ENCODE measurements at places on chromosomes 2 and 18.

- no peak for DNase-seq
These were observed 4.0 kb downstream of the CHRND start for GRCh38 chr2:232529806-232530547.

DNA sequence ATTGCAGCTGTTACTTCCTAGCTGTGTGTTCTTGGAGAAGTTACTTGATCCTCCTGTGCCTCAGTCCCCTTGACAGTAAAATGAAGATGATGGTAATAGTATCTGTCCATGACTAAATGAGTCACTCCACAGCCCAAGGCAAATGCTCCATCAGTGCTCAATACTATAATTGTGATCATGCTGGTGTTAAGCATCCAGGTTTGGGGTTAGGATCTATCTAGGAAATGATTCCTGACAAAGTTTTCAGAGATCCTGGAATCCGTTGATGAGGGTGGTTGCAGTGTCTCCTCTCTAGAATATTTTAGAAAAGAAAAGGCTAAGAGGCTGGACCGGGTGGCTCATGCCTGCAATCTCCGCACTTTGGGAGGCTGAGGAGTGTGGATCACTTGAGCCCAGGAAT is 2.7 kb upstream of the PRELID3A start:
- DNase-seq = no peak

- no peak for DNase-seq
These were observed 60.2 kb downstream of the RALBP1 start for GRCh38 chr18:9535430-9535991.

- no peak for DNase-seq
These were observed 4.0 kb downstream of the CWC22 start for GRCh38 chr2:180003073-180003472.

- no peak for DNase-seq
These were observed 69.7 kb upstream of the CTDP1 start for GRCh38 chr18:79609841-79610281.

DNA sequence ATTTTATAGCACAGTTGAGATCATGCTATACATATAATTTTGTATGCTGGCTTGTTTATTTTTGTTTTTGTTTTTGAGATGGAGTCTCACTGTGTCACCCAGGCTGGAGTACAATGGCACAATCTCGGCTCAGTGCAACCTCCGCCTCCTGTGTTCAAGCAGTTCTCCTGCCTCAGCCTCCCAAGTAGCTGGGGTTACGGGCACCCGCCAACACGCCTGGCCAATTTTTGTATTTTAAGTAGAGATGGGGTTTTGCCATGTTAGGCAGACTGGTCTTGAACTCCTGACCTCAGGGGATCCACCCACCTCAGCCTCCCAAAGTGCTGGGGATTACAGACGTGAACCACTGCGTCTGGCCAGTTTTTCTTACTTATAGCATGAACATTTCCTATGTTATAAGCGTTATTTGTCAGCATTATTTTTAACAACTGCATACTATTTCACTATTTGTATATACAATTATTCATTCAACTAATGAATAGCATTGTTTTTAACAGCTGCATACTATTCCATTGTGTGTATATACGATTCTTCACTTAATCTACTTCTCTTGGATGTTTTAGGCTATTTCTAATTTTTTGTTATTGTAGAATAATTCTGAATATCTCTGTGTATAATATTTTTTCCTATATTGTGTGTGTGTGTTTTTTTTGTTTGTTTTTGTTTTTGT is 3.5 kb downstream of the EHD3 start:
- no peak for DNase-seq

- DNase-seq = no peak
These were observed at the start of gene CRYGC for GRCh38 chr2:208129744-208130711. CRYGC (minus strand) TSS chr2:208129828; CDS start chr2:208129792, 36 bp downstream.

DNA sequence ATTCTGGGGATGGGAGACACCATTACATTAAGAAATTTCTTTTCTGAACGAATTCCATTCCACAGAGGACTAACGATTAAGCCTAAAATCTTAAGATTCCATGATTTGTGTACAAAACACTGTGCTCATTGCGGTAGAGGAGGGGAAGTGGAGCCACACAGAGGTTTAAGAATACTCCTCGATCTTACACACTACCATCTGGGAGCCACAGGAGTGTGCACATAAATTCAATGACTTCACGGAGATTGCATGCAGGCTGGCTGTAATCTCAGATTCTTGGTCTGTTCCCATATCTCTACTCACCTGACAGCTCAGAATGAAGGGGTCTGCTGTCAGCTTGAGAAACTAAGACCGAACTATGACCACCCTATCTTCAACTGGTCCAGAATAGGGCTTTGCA is 762 bp downstream of the VPS4B start:
- DNase-seq = no peak

- DNase-seq = no peak
These were observed 56.1 kb downstream of the OSBPL6 start for GRCh38 chr2:178250429-178250828.

GRCh38 chr2:26891-27290 is 19.4 kb downstream of the FAM110C start:
- DNase-seq = no peak

GRCh38 chr18:62828091-62828640 is 112.8 kb downstream of the PHLPP1 start:
- no peak for DNase-seq

DNA sequence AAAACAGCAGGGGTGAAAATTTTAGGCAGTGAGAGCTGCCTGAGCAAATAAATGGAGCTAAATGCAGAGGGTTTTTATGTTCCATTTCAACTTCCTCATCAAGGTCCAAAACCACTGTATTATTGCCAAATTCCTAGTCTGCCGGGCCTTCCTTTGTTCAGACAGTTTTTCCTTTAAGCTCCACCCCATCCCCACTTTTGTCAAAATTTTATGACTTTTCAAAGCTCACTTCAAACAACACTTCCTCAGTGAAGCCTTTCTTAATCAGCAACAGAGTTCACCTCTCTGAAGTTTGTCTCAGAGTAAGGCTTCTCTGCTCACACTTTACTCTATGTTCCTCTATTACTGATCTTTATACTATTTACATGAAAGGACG is 81.3 kb downstream of the CERKL start:
- DNase-seq = no peak

- no peak for DNase-seq
These were observed 7.3 kb upstream of the COL3A1 start for GRCh38 chr2:188966728-188967440.

DNA sequence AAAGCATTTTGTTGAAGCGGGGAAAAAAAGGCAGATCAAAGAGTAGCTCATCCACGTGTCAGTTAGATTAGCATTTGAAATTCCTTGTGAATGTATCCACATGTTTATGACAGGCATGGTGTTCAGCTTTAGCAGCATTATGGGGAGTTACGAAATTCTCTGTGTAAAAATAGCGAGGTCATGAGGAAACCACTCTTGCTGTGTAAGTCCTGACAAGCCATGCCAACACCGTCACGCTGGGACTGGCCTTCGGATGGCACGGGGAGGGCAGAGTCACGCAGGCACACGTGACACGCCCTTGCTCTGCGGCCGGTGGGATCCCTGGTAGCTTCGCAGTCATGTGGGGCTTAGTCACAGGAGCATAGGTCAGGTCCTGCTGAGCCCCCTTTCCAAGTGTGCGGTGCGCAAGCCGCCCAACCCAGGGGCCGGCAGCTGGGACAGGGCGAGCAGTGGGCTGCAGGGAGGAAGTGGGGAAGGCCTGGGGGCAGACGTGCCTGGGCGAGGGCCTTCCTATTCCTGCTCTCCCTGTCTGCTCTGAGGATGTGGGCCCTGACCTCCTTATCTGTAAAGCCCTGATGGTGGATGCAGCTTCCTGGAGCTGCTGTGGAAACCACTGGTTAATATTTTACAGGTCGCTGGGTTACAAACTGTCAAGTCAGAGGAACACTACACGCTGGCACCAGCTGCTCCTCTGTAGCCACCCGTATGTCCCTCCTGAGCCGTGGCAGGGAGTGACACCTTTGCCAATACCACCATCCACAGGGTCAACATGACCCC is 18.0 kb downstream of the MBP start:
- DNase-seq = no peak

DNA sequence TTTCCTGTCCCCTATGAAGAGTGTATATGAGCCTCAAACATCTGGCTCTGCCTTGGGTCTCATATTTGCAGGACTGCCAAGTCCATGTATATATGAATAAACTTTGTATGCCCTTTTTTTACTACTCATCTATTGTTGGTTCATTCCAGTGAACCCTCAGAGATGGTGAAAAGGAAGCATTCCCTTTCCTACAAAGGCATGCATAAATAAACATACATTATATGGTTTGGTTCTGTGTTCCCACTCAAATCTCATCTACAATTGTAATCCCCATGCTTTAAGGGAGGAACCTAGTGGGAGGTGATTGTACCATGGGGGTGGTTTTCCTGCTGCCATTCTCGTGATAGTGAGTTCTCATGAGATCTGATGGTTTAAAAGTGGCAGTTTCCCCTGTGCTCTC is 534.2 kb downstream of the SPAG16 start:
- DNase-seq = no peak

DNA sequence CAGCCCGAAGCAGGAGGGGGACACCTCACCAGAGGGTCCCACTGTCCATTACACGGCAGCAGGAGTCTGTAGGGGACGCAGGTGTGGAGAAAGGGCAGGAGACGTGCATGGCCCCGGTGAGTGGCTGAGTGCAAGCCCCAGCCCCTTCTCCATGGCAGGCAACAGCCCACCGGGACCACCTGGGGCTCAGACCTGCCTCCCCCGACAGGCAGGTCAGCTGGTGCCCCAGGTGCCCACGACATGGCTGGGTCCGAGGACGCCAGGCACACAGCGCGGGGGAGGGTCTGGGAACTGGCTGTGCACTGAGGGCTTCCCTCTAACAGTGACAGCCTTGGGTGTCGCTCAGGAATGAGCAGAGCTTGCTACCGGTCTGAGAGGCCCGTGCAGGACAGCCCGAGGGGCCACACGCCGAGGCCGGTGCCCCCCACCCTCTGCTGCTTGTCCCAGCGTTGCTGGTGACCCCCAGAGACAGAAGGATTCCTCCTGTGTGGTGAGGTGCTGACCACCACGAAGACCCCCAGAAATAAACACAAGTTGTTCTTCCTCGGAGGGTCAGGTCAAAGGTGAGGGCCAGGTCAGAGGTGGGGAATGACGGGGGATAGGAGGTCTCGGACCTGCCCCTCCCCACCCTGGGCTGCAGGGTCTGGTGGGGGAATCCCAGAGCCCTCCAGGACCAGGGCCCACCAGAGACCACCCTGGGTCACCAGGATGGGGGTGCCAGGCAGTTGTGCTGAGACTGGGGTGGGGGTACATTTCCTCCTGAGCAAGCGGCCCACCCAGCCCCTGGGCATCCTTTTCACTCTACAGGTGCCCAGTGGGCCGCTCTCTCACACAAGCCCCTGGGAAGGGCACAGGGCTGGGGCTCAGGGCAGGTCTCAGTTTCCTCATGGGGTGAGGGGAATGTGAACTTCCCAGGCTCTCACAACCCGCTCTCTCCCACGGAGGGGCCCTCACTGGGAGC is 50.6 kb downstream of the SLC66A2 start:
- no peak for DNase-seq

DNA sequence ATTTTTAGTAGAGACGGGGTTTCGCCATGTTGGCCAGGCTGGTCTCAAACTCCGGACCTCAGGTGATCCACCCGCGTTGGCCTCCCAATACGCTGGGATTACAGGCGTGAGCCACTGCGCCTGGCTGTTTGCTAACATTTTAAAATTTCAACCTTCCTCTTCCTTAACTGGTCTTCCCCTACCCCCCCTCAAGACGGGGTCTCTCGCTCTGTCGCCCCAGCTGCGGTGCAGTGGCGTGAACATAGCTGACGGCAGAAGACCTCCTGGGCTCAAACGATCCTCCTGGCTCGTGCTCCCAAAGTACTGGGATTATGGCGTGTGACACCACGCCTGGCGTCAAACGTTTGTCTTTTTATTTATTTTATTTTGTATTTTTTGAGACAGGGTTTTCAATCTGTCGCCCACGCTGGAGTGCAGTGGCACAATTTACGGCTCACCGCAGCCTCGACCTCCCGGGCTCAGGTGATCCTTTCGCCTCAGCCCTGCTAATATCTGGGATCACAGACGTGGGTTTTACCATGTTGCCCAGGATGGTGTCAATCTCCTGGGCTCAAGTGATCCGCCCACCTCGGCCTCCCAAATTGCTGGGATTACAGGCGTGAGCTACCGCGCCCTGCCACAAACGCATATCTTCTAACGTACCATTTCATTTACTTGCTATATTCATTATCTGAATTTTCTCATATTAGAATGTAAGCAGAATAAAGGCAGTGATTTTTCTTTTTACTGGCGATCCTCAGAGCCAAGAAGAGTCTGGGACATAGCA is 984 bp upstream of the MSH2 start:
- no peak for DNase-seq

DNA sequence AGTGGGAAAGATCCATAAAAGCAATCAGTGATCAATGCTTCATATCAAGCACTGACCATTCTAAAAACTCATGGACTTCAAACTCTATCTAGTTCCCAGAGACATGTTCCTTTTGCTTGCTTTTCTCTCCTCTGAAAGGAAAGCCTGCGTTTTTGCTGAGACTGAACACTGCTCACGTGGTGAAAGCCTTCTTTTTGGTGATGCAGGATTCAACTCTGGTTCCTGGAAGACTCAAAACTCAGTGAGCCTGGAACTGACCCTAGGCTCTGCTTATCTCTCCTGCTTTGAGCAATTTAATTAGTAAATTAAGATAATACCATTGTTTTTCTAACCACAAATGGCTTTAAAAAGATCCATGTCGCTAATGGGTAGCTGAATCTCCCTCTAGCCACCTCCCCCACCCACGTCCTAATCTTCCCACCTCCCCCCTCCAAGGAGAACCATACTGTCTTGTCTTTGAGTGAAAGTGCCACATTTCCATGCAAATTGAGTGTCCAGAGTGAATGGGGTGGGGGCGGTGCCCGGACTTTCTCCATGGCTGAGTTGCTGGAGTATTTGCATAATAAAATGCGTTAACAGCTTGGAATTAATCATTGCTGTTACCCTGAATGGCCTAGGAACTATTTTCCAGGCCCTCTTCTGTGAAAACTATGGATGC is 130.5 kb downstream of the BCL11A start:
- DNase-seq = no peak

DNA sequence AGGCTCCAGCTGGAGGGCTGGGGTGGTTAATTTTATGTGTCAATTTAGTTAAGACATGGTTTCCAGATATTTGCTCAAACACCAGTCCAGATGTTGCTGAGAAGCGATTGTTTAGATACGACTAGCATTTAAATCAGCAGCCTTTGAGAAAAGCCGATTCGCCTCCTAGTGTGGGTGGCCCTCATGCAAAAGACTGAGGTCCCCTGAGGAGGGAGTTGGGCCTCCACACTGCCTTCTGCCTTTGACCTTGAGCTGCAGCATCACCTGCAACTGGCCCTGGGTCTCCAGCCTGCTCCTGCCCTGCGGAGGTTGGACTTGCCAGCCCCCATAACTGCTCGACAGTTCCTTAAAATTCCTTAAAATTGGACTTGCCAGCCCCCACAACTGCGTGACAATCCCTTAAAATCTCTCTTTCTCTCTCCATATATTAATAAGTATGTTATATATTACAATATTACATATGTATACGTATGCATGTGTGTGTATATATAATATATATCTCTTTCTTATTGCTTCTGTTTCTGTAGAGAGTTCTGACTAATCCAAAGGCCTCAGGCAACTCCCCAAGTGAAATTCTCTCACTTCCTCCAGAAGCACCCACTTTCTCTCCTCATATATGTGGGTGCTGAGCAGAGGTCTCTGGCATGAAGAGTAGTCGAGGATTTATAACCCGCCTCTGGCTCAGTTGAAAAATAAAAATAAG is 14.4 kb downstream of the FBLN7 start:
- no peak for DNase-seq

All from GM12892 (cell line).